ENCODE measurements at places on chromosomes 5 and 9.

DNA sequence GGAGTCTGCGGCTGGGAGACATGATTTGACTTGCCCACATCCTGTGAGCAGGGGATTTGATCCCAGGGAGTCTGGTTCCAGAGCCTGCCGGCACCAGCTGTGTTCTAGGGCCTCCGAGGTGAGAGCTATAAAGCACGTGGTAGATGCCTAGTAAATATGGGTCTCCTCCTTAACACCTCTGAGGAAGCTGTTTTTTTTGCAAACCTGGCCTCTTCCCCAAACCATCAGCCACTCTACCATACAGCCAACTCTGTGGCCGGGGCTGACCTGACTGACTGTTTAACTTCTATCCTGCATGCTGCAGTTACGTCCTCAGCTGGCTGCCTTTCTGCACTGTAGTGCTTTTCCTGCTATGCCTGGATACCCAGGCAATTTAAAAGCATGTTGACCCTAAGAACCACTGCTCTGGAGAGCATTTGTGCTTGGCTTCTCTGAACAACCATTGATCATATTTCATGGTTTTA lies 220.5 kb downstream of the SLIT3 start:
- no peak for DNase-seq

DNA sequence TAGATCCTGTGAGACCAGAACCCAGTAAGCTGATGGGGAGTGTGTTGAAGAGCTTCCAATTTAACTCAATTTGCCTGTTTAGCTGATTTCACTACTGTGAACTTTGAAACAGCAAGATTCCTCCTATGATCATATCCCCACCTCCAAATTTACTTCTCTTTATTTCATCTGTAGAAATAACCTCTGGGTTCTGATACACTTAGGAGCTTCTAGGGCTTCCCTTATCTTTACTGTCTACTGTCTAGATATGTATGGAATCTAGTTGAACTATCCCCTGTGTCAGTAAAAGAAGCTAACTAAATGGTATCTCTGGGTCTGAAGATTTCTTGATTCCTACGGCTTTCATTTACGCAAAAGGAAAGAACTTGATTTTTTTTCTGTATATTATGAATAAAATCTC lies 116.8 kb downstream of the GCNT1 start:
- no peak for DNase-seq

DNA sequence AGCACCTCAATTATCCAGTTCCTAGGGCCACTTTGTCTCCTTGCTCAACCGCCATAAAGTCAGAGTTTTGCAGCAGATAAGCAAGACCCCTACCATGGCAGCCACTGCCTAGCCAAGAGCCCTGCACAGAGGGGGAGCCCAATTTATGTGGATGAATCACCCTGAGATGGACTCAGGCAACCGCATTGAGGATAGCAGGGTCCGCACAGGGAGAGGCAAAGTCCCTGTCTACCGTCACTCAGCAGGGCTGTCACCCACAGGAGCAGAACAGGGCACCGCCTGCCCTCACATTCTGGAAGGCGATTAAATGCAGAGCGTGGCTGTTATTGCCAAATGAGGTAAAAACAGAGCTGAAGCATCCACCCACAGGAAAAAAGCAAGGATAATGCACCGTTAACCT lies 1.7 kb downstream of the FBP2 start:
- DNase-seq, result no peak

GRCh38 chr5:33205727-33206410 lies 234.9 kb upstream of the TARS1 start:
- DNase-seq, result no peak

- DNase-seq, result no peak
Measured at GRCh38 chr9:31153250-31153840, 1231.1 kb upstream of the ACO1 start.

DNA sequence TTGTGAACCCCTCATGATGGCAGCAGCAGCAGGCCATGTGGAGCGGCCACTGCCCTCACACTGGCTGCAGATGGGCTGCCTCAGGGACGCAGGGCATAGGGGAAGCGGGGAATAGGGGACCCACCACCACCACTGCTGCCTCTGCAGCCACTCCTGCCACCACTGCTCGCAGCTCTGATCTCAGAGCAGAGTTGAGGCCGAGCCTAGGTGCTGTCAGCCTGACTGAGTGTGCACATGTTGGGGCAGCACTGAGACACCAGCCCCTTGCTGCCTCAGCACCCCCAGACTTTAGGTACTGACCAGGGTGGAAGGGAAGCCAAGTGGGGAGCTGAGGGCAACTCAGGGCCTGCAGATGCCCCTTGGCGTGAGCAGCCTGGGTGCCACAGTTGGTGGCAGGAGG lies 843.9 kb upstream of the DMAC1 start:
- no peak for DNase-seq

DNA sequence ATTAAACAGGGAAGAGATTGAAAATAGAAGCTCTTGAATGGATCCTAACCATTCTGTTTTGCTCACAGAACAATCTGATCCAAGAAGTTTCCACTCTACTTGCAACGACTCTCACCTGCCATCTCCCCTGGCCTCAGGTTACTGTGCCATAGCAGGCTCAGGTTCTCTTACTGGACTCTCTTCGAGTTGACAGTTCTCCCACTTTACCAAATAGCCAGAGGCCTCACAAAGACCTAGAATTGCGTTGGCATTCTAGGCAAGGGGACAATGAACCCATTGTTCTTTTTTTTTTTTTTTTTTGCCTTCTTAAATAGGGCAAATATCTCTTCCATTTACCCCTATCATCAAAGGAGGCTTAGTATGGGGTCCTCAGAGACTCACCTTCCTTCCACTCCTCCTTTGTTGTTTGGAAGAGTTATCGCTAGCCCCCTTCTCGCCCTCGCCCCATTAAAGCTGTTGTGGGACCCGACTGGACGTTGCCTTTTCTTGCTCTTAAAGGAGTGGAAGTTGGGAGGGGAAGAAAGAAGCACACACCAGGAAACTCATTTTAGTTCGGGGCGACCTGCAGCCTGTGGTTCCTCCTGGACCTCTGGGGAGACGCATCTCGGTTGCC lies 688 bp upstream of the PLPPR1 start:
- DNase-seq, result no peak

GRCh38 chr9:89600831-89601230 lies 4.0 kb upstream of the GADD45G start:
- DNase-seq, result no peak

GRCh38 chr5:132458651-132459030 lies 31.9 kb downstream of the IRF1 start:
- DNase-seq, result no peak

GRCh38 chr9:116797276-116797675 lies 110.2 kb downstream of the TRIM32 start:
- DNase-seq, result no peak

DNA sequence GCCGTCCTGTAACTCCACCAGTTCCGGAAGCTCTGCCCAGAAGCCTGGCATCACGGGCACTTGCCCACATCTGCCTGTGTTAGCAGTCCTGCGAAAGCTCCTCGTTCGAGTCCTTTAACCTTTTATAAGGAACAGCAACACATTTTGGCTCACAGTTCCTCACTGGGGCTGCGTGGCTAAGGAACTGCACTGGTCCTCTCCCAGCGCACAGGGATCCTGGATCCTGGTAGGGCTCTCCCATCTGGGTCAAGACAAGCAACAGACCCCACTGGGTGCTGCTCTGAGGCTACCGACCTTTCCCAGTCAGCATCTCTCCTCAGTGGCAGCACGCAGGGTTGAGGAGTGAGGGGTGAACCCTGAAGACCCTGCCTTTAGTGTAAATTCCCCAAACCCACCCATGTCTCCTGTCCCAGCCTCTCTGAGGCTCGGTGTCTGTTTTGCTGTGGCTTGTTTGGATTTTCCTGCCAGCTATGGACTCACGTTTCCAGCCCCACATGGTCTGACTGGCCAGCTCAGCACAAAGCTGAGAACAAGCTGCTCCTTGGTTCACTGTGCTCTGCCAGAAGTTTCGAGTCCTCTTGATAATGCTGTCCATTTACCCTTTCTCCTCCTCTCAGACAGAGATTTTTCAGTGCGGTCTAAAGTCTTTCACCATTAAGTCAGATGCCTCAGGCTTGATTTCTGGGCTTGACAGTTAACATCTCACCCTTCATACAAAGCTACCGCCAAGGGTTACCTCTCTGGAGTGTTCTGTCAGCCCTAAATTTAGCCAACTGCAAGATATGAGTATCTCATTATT lies 80.0 kb downstream of the AK8 start:
- peak; percentile 79 for DNase-seq

GRCh38 chr9:120376101-120376500 lies 203.9 kb downstream of the CDK5RAP2 start:
- no peak for DNase-seq

DNA sequence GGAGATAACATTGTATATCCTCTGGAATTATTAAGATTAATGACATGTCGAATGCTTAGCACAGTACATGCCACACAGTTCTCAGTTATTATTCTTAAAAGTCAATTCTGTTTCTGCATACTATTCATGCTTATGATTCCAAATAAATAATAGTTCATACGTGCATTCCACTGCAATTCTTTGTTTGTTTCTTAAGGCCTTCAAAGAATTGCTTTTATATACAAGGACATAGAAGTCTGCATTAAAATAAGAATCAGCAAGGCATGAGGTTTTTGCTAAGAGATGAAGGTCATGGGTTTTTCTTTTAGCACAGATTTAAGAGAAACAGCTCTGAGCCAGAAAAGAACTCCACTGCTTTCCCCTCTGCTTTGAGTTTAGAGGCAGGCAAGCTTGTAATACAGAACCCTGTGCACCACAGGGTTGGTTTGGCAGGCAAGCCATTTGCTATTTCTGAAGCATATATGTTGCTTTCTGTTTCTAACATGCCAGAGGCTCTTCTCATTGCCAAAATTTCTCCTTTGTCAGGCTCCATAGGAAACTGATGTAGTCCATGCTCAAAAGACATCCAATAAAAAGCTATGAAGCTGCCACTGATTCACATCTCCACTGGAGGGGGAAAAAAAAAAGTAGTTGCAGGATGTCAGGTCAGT lies 420.6 kb upstream of the TYRP1 start:
- no peak for DNase-seq

DNA sequence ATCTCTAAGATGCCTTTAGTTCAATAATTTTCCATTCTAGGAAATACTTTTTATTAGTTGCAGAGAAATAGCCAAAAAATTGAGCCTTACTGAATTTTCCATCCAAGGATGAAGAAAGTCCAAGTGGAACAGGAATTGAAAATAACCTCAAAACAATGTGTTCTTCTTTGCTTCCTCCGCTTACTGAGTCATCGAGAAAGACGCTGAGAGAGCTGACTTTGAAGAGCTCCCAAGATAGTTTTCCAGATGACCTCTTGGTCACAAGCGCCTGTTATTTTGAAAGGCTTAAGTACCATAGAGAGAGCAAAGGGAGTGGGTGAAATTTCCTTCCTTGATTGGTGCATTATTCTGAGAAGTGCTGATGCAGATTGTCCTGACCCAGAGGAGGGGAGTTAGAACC lies 253.5 kb upstream of the ATP10B start:
- peak; percentile 17 for DNase-seq

GRCh38 chr9:89766991-89767390 lies 162.2 kb downstream of the GADD45G start:
- no peak for DNase-seq

DNA sequence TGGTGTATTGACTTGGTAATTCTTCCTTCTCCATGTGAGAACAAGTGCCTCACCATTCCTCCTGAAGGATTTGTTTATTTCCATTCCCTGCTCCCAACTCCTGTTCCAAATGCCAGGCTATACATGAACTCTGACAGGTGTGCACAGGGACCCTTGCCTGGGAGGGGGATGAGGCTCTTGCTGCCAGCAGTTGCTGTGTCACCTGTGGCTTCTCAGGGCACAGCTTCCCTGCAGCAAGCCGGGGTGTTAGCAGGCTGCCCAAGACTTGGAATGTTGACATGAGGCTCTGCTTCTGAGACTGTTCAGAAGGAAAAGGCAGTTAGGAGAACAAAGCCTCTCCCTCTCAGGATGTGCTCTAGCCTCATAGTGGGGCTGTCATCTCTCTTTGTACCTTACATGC lies 131.3 kb downstream of the DOCK2 start:
- DNase-seq, result no peak

- no peak for DNase-seq
Measured at GRCh38 chr5:133825631-133826289, 142.7 kb downstream of the C5orf15 start.

GRCh38 chr5:109506556-109506955 lies 96.8 kb upstream of the PJA2 start:
- no peak for DNase-seq

- DNase-seq, result no peak
Measured at GRCh38 chr5:73488806-73489205, 9.4 kb upstream of the BTF3 start.

GRCh38 chr5:150229571-150229970 lies 39.7 kb downstream of the SLC6A7 start:
- DNase-seq, result no peak

- no peak for DNase-seq
Measured at GRCh38 chr5:119631660-119632059, 2.3 kb downstream of the FAM170A start.

DNA sequence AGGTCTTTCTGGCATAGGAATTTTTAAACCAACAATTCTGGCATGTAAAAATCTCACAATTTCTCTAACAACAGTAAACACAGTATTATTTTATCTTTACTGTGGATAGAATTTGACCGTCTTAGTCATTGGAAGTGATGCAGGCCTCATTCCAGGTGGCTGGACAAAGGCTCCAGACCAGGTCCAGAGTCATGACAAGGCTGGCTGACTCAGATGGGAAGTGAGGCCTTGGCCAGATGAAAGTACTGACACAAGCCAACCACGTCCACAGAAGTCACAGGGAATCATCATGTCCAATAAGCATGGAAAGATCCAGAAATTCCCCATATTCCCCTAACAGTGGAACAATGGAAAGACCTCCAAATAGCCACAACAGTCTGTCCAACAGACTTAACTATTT lies 12.4 kb downstream of the SPOCK1 start:
- peak; percentile 91 for DNase-seq

GRCh38 chr9:126474206-126474765 lies 139.4 kb upstream of the LMX1B start:
- DNase-seq, result peak; percentile 45

DNA sequence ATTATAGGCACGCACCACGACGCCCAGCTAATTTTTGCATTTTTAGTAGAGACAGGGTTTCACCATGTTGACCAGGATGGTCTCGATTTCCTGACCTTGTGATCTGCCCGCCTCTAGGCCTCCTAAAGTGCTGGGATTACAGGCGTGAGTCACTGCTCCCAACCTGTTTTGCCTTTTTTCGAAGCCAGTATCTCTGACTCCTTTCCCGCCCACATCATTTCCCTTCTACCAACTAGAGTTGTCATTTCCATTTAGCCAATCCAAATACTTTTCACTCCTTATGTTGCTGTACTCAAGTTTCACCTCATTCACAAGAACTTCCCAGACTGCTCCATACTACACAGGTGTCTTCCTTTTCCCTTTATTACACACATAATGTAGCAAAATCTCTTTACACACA lies 502.6 kb upstream of the CDH6 start:
- no peak for DNase-seq

GRCh38 chr5:16152601-16153568 lies 26.7 kb downstream of the MARCHF11 start:
- DNase-seq, result no peak

GRCh38 chr9:121071756-121072421 lies 2.9 kb upstream of the CNTRL start:
- no peak for DNase-seq

- no peak for DNase-seq
Measured at GRCh38 chr5:91188755-91189154, 194.4 kb downstream of the ARRDC3 start.

Data from RPMI7951 (cell line).